Tongue (tissue), 3 donors: ENCODE measurements at places on chromosomes 16 and 17.

GRCh38 chr16:4392382-4393239, 21.0 kb downstream of the VASN start:
- DNase-seq: peak; percentile 82

DNA sequence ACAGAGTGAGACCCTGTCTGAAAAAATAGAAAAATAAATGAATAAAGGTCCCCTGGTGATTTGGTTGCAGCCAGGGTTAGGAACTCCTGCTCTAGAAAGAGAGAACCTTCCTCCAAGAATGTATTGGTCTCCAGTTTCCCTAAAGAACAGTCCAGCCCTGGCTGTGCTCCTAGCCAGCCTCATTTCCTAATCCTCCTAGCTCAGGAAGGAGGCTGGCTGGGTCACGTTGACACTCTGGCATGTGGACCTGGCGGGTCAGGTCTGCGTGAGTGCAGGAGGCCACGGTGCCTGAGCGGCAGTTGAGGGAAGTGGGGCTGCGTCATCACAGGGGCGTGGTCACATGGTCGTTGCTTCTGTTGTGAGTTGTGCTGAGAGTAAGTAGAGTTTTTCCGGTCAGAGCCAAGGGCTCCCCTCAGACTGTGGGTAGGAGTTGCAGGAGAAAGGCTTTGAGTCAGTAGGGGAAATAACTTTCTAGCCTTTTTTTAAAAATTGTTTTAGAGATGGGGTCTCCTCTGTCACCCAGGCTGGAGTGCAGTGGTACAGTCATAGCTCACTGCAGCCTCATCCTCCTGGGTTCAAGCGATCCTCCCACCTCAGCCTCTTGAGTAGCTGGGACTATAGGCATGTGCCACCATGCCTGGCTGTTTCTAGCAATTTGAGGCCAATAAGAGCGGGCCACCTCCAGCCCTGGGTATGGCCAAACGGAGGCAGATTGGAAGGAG, 194.0 kb upstream of the CIBAR2 start:
- DNase-seq: peak; percentile 79

- no peak for DNase-seq
Observed at GRCh38 chr17:76947771-76948170, 79.6 kb downstream of the MGAT5B start.

- no peak for DNase-seq
Observed at GRCh38 chr16:50526249-50526648, 21.9 kb upstream of the NKD1 start.

GRCh38 chr16:10321407-10322387, 64.2 kb upstream of the ATF7IP2 start:
- no peak for DNase-seq

- no peak for DNase-seq
Observed at GRCh38 chr16:87311387-87311786, 5.8 kb downstream of the C16orf95 start.

DNA sequence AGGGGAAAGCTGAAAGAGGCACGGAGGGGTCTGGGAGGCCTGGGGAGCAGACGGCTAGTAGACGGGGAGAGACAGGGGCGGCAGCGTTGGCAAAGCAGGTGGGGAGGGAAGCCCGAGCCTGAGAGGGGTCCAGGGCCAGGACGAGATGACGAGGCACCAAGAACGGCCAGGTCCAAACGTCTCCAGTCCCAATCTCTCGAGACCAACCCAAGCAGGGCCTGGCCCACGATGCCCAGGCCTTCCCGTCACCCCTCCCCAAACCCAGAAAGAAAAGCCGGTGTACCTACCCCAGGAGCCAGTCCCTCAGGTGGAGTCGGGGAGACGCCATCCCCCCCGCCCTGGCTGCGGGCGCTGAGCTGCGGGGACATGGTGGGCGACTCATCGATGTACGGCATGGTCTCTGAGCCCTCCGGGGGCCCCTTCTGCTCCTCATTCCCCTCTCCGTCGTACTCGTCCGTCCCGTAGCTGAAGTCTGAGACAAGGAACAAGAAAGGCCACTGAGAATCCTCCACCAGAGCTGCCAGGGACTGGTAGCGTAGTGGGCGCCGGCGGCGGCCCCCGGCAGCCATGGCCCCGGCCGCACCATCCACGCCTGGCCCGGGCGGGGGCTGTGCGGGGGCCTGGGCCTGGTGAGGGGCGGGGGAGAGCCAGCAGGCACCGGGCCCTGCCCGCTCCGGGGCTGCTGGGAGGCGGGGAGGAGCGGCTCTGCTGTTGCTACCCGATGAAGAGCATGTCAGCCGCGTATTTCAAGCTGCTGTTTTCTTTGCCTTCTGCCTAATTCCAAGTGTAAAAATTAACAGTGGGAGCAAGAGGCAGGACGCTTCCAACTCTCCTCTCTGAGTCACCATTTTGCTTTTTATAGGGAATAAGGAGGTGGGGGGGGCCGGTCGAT, 54.6 kb downstream of the ABR start:
- no peak for DNase-seq

DNA sequence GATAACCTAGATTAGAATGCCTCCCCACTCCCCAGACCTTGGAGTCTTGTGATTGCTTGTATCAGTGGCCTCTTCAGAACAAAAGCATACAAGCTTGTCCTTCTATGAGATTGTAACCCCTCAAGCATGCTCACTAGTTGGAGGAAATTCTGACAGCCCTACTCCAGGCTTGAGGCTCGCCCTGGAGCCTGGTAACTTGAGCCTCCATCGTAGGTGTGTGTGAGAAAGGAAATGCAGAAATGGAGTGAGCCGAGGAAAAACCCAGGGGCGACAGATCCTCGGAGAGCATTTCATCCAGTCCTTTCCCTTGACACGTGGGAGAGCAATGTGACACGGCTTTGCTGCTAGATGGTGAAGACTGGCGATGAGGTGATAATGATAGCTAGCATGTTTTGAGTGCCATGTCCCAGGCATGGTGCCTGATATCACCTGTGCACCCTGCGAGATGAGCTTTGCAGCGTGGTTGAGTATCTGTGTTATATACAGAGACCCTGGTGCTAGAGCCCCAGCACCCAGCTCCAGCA, 31.2 kb downstream of the GNAO1 start:
- DNase-seq: no peak

DNA sequence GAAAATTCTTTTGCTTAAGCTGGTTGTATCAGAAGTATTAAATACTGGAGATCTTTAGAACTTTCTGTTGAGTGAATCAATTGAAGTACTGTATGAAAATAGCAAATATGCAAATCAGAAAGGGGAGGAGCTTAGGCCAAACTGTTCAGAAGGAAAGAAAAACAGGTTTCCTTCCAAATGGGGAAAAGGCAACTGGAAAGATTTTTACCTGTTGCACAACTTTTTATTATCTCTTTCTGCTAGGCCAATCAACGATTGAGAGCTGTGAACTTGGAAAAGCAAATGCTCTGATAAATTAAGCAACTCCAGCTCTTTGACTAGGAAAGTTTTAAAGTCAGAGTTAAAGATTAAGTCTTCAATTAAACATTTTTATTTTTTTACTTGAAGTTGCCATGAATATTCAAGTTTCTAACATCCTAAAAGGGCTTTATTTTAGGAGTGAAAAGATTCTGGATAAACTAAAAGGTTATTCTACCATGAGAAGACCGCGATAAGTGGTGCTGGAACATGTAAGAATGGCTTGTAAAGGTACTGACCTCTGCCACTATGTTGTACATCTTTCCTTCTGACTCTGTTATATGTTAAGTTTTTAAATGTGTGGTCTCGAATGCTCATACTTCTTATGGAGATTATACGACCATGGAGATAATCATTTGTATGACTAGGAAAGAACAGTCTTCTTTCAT, 16.5 kb downstream of the DCUN1D3 start:
- DNase-seq: no peak

GRCh38 chr16:85598141-85598540, 15.0 kb upstream of the GSE1 start:
- no peak for DNase-seq

DNA sequence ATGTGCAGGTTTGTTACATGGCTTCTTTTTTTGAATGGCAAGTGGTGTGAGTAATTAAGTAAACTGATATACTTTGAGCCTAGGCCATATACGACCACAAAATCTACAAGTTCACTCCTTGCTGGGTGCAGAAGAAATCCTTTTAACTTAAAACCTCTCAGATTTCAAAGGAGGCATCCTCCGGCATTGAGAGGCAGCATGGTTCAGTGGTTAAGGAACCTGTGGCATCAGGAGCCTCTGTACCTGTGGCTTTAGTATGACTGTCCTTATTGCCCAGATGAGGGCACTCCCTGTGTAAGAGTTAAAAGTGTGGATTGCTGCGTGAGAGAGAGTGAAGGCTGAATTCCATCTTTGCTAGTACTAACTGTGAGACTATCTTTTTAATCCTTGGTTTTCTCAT, 3.3 kb downstream of the NLRP1 start:
- no peak for DNase-seq

DNA sequence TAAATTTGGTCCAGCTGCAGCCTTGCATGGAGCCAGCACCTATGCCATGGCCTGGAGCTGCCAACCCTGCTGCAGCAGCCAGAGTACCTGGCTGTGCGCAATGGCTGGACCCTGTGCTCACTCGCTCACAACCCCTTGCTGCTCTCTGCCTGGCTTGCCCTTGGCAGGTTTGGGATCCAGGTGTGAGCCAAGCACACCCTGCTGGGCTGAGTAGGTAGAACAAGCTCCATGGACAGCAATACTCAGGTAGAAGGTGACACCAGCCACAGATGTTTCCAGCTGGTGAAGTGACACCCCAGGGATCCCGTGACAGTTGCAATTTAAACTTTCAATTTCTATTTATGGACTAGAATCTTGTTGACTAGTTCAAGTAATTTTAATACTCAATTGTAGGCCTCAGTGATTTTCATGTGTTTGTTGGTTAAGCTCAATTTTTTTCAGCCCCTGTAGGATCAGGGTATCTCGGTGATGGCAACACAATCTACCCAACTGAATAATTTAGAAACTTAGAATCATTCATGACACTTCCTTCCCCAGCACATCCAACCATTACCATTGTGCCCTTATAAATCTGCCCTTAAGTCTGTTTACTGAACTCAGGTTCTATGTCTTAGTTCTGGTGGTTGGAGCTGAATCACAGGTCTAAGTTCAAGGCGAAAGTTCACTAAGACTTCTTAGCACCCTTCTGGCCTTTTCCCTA, 480.0 kb downstream of the PMP22 start:
- DNase-seq: no peak

DNA sequence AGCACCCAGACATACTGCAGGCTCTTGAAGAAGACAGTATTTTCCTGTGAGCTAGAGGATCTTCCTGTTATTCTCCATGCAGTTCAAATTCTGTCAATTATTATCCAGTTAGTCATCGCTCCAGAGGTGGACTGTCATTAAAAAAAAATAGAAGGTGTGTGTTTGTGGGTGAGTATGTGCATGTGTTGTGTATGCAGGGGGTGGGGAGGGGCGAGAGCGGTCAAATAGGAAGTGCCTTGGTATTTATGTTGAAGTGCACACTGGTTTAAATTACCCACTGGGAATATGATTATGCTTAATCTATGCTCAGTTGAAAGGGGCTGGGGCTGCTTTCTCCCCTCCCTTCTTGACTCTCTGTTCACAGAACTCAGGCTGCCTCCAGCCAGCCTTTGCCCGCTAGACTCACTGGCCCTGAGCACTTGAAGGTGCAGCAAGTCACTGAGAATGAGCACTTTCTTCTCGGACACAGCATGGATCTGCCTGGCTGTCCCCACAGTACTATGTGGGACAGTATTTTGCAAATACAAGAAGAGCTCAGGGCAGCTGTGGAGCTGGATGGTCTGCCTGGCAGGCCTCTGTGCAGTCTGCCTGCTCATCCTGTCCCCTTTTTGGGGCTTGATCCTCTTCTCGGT, at the start of gene HSD17B2:
TSS of gene HSD17B2 (plus strand) at position 273 of the 632 bp plus-strand sequence. CDS start at position 445, 172 bp downstream.
- no peak for DNase-seq

GRCh38 chr17:72832306-72832705, 260.2 kb downstream of the SLC39A11 start:
- no peak for DNase-seq

- no peak for DNase-seq
Observed at GRCh38 chr17:73831699-73832098, 187.5 kb upstream of the SDK2 start.
